Right lobe of liver (tissue), 6 donors: ENCODE measurements at places on chromosomes 2 and 18. TPM values are rescaled to one million over a fixed set of nuclear protein-coding genes. Genes with fewer than 3 reads are reported as not detected.

- DNase-seq, result no peak
Observed at GRCh38 chr2:163556511-163556910, 179.3 kb downstream of the FIGN start.

The NPHP1 gene
- total RNA-seq, result 0.20 TPM

DNA sequence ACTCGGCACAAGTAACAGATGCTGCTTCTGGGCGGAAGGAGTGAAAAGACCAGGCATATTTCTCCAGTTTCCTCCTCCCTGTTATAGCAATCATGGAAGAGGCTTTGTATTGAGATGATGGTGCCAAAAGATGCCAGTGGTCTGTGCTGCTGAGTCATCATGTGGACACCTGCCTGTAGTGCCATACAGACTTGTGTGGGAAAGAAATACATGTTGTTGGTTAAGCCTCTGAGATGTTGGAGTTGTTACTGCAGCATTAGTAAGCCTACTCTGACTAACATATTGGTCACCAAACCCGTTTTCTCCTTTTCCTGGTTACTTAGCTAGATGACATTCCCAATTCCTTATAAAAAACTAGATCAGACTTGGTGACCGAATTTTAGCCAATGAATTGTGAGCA, 356.9 kb downstream of the ZNF521 start:
- DNase-seq, result no peak

The DLGAP1 gene
- 0.09 TPM for total RNA-seq

DNA sequence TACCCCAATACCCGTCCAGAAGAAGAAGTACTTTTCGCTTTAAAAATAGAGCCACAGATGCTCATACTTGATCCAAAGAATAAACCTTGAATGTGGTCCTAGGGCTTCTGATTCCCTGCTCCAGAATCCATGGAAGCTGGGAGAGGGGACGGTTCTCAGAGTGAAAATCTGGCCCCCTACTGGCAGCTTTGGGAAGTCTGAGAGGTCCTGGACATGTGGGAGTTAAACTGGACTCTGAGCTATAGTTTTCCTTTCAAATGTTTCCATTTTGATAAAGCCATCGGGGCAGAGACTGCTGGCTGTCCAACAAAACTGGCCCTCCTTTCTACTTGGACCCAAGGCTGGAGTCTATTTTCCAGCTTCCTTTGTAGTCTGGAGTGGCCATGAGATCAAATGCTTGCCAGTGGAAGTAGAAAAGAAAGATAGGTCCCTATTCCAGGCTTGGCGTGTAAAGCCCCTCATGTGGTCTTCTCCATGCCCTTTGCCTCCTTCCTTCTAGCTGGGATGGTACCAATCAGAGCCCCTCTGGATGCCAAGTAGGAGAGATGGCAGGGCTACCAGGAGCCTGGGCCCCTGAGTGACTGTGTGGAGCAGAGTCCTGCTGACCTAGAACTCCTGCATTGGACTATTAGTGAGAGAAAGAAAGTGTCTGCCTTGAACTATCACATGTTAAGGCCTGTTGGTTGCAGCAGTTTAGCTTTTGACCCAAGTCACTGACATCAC, 37.7 kb upstream of the TBC1D8 start:
- DNase-seq, result no peak

The NEUROD1 gene
- total RNA-seq, result not detected
